NCI-H1694 treated with DMSO at 0.1 percent for 48 hours (cell line): ENCODE measurements at places on chromosomes 2 and 18.

- no peak for DNase-seq
These were observed 70.0 kb downstream of the NAB1 start for GRCh38 chr2:190718652-190719526.

DNA sequence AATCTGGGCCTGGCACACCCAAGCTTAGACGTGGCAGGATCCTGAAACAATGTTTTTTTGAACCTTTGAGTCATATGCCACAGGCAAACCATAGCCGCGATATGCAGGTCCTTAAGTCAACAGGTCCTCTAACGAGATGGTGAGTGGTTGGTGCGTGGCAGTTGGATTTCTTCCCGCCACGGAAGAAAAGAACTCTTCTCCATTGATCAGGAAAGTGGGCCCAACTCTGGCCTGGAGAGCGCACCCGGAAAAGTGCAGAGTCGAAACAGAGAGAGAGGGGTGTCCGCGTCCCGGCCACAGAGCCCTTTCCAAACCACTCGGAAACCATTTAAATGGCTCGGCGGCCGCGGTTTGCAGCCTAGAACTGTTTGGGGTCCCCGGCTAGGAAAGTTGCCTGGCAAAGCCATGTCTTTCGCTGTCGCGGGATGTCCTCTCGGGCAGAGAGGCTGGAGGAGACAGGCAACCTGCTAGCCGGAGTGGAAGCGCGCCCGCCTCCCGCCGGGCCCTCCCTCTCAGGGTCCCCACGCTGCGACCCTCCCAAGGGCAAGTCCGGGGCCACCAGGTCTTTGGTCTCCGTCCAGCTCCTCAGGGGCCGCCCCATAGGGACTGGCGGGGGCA is 777 bp downstream of the GALNT3 start:
- DNase-seq = no peak

DNA sequence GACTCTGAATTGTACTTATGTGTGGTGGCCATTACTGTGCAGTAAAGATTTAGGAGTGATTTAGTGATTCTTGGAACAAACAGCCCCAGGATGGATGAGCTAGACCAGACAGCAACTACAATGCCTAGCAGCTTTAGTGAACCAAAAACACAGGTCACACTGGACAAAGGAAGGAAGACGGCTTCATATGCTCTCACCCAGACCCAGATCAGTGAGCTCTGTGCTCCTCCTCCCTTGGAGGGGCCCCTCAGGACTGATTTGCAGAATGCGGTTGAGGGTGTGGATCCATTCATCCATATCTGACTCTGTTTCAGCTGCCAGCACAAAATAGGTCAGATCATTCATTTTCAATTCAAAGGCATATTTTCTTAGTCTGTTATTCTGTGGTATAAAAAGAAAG is 159.7 kb upstream of the CCDC195 start:
- DNase-seq = no peak

DNA sequence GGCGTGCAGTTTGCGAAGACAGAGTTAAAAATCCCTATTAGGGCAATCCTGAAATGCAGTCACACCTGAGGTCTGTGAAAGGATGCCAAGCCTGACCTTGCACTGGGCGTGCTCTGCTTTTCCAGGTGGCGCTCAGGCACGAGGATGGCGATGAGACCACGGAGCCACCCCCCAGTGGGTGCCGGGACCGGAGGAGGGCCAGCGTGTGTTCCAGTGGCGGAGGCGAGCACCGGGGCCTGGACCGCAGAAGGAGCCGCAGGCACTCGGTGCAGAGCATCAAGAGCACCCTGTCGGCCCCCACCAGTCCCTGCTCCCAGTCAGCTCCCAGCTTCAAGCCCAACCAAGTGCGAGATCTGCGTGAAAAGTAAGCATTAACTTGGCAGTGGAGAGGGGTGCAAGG is 203.4 kb downstream of the TPGS2 start:
- no peak for DNase-seq

- DNase-seq = no peak
These were observed 22.1 kb downstream of the ASB18 start for GRCh38 chr2:236242057-236242495.

GRCh38 chr2:2656115-2657011 is 325.3 kb upstream of the MYT1L start:
- no peak for DNase-seq

DNA sequence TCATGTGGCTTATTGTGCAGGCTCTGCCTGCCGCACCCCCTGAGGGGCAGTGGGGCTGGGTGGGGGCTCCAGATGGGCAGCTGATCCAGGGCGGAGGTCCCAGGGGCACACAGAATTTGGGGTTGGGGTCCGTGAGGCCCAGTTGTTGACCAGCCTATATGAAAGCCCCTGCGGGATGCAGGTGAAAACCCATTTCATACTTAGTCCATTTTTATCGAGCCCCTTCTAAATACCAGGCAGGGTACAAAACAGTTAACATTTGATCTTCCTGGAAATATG is 30.6 kb downstream of the MYO7B start:
- no peak for DNase-seq

DNA sequence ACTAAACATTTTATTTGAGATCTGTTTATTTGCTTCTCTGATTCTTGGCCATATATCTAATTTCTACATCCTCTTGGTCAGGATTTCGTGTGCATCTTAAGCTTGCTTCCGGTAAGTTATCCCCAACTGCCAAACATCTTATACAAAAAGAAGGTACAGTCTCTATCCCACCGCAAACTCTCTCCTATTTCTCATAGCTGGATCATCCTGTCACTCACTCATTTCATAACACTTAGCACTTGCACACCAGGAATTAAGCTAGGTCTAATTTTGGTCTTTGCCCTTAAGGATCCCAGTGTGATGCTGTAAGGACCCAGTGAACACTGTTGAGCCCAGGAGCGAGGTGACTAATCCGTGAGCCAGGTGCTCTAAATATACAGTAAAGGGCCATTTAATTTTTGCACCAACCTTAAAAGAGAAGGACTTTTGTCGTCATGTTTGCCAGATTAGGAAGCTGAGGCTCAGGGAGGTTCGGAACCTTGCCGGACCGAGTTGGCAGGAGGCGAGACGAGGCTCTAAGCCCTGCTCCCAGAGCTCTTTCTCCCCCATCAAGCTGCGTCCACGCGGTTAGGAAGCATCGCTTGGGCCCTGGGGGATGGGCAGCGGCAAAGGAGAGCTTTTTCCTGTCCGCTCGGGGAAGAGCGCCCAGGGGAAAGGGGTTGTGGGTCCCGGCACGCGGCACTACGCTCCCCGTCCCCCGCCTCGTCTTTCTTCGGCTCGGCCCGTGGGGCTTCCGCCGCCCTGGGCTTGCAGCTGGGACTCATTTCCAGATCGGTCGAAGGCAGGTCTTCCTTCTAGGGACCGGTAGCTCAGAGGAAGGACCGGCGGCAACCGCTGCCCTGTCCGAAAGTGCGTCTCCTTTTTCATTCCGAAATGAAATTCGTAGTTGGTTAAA is 4.1 kb upstream of the ITPRIPL1 start:
- no peak for DNase-seq
